Hippocampal formation (tissue), 2 donors: ENCODE measurements at places on chromosomes 7 and 10.

DNA sequence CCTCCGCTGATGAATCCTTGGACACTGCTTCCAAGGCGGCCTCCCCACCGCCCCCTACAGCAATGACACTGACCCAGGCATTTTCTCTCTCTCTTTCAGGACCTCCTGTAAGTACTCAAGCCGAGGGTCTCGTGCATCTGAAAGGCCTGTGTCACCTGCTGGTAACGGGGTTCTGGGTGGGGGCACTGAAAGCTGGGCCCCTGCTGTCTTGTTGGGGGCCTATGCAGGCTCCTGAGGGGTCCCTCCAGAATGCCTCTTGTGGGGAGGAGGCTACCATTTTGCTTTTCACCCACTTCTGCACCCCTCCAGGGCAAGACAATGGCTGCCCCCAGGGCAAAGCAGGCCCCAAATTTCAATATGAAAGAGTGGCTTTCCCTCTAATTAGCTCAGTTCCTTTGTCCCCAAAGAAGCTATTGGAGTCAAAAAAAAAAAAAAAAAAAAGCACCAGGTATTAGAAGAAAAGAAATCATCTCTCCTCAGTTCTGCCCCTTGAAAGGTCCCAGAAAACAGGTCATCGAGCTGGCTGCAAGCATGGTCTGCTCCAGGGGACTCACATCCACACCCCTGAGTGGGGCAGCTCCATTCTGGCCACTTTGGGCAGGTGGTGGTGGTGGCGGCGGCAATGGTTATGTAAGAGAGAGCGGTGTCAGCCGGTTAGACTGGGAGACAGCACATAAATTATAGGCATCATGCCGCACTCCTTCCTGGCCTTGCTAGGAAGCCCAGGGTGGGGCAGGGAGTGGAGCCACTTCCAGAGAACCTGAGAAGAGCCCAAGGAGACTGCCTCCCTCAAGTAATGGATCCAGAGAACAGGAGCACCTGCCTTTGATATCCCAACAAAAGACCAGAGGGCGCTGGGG is 66.2 kb downstream of the COL13A1 start:
- DNase-seq, result no peak

GRCh38 chr10:89367529-89367928 is 10.3 kb upstream of the IFIT1B start:
- DNase-seq, result peak; percentile 56

DNA sequence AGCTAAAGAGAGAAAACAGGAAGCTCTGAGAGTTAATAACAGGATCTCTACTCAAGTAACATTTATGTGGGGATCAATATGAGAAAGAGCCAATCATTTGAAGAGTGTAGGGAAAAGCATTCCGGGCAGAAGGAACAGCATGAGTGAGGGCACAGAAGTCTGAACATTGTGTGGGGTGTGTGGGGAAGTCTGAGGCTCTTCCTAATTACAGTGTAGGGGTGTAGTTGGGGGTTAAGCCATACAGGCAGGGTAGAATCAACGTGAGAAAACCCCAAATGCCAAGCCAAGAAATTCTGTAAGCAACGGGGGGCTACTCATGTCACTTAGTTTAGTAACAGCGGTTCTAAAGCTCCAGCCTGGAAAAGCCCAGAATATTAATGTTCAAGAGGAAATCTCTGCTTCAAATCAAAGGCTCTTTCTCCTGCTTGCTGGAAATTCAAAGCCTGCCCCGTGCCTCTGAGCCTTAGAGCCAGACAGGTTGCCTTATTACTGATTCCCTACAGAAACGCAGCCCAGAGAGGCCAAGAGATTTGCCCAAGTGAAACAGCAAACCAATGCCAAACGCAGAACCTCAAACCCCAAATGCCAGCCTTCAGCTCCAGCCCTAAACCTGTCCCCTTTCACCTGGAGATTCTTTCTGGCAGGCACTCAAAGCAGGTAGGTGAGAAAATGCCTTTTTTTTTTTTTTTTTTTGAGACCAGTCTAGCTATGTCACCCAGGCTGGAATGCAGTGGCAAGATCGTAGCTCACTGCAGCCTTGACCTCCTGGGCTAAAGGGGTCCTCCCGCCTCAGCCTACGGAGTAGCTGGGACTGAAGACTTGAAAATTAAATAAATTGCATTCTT is 36.1 kb downstream of the DNAJB12 start:
- DNase-seq, result no peak

GRCh38 chr10:5563991-5564536 is 39.3 kb downstream of the CALML3 start:
- no peak for DNase-seq

DNA sequence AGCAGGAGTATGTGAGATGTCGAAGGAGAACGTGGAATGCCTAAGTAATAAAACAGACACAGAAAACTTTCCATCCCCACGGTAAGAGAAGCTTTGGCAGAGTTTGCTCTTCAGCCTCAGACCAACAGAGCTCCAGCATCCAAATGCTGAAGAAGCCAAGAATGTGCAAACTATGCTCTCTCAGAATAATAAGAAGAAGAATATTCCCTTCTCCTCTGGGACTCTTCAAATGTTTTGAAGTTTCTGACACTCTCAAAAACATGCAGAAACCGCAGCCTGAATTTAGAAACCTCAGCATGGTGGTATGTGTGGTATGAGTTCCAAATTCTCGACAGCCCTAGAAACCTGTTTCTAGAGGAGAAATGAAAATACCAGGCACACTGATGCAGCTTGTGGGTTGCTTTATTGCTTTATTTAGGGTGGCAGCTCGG is 113.3 kb downstream of the KCNMA1 start:
- peak; percentile 18 for DNase-seq

GRCh38 chr10:88800152-88801125 is 2.1 kb upstream of the LIPM start:
- DNase-seq, result no peak

- no peak for DNase-seq
Observed at GRCh38 chr10:127313996-127314700, 117.8 kb upstream of the INSYN2A start.
